ENCODE measurements at places on chromosomes 1 and 21. TPM values are rescaled to one million over a fixed set of nuclear protein-coding genes. Genes with fewer than 3 reads are reported as not detected.

DNA sequence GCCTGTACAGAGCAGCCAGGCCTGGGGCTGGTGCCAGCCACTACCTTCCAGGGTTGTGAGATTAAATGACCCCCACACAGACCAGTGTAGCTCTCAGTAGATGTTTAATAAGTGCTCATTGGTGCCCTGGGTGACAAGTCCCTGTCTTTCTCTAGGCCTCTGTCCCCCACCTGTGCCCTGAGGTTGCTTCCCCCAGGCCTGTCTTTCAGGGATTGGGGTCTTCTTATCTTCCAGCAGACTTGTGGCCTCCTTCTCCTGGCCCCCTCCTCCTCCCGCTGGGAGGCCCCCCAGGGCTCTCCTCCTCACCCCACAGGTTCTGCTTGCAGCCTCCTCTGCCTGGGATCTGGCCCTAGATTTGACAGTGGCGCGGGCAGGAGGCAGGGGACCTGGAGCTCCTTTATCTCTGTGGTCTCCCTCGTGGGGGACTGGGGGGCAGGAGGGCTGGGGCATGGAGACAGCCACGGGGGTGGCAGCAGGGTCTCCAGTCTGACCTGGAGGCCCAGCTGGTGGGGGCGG is 40.3 kb downstream of the EPHA2 start:
- DNase-seq = no peak

DNA sequence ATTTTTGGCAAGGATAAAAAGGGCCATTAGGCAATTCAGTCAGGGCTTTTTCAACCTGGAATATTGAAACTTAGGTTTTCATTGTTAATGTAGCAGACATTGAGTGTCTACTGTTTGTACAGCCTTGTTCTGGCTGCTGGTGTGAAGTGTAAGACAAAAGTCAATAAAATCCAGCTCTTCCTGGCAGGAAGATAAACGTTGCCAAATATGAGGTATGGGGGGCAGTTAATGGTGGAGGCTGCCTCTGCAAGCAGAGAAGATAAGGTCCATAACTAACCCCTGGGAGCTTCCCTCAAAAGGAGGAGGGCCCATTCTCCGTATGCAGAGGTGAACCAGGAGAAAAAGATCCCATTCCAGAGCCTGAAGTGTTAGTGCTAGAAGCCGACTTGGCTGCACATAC is 19.5 kb upstream of the SHE start:
- DNase-seq = no peak

HRNR gene
- total RNA-seq = 2.2 TPM

- DNase-seq = no peak
Measured at GRCh38 chr1:167463080-167463479, 55.2 kb downstream of the CD247 start.

DNA sequence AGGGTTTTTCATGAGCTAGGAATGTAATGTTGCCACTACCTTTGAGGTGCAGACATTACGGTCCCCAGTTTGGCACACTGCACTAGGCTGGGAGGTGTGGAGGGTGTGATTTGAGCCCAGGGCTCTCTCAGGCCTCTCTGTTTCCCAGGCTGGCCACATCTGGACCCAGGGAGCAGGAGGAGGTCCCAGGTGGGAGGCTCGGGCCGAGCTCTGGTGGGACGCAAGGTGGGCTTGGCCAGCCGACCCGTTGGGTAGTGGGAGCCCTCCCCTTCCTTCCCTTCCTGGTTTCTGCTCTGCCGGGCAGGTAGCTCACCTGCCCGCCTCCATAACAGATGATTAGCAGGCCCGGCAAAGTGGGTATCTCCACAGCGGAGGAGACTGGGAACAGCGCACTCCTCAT is 146.2 kb upstream of the TMEM51 start:
- no peak for DNase-seq

- no peak for DNase-seq
Measured at GRCh38 chr1:226709953-226710352, 29.1 kb downstream of the ITPKB start.

KCNE1 gene
- total RNA-seq = 0.72 TPM

GRCh38 chr21:34642211-34643075 is 26.4 kb upstream of the CLIC6 start:
- no peak for DNase-seq

CD5L gene
- total RNA-seq = not detected

GRCh38 chr1:224736619-224737352 is 120.7 kb downstream of the CNIH3 start:
- DNase-seq = no peak

- DNase-seq = no peak
Measured at GRCh38 chr1:10555635-10556429, 81.1 kb downstream of the PEX14 start.

DNA sequence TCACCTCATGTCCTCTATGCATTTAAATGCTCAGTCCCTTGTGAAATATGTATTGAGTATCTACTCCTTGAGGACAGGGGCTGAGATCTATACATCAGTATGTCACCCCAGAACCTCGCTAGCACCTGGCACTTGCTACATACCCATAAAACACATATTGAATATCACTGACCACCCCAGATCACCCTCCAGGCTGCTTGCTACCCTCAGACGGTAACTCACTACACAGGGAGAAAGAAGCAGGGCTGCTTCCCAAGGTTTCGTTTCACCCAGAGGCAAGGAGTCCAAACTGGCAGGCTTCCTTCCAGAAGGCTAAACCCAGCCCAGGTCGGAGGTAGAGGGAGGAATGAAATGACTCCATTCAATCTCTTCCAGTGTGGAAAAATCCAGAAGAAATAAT is 8.5 kb downstream of the INKA2 start:
- no peak for DNase-seq

GRCh38 chr1:36520056-36520455 is 37.3 kb upstream of the CSF3R start:
- no peak for DNase-seq

CRP gene
- total RNA-seq = 0.48 TPM

DNA sequence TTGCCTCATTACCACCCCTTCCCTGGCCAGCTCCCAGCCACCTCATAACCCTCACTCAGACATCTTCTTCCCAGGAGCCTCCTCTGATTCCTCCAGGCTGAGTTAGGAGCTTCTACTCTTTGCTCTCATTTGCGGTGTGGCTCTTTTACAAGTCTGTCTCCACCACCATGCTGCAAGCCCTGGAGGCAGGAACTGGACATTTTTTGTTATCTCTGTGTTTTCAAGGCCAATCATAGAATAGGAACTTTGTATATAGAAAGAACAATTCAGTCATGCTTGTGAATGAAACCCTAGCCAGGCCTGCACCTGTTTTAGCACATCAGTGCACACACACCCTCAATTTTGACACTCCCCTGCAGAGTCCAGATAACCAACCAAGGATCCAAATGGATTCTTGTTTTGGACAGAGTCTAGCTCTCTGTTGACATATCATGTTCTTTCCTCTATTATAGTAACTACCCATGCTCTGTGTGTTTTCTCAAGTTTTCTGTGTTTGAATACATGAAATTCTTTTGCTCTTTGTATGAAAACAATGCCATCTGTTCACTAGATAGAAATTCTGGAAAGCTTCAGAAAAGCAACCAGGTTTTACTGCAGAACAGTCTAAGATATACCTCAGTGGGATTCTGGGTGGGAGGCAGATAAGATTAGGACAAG is 60.9 kb upstream of the ZNF648 start:
- no peak for DNase-seq

DNA sequence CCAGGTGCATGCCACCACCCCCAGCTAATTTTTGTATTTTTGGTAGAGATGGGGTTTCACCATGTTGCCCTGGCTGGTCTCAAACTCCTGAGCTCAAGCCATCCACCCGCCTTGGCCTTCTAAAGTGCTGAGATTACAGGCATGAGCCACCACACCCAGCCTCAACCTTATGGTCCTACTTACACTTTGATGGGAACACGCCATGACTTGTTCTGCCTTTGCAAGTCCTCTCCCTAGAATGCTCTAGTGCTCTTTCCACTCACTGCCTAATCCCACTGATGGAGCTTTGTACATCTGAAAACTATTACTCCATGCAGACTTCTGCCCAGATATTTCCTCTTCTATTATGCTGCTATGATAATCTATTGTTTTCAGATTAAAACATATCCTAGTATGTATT is 174.3 kb downstream of the DAB1 start:
- DNase-seq = no peak

NTMT2 gene
- total RNA-seq = not detected

DNA sequence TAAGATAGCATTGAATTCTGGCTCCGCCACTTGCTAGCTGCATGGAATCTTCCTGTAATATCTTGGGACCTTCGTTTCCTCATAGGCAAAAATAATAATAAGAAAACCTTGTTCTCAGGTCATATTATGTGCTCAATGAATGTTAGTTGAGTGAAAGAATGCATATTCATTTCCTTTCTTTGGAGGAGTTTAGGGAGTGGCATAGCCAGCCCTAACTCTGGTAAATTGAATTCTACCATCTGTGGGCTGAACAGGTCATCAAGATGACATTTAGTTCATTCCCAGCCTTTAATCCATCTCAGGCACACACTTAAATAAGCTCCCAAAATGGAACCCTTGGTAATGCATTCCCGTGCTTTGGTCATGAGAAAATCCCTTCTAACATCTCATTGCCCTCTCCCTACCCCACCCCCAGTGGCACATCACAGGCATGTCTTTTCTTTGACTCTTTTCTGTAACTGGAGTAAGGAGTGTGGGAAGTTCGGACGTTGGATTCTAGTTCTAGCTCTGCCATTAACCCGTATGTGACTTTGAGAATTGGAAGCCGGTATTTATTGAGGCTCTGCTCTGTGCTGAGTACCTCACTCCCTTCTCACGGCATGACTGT is 13.2 kb upstream of the MYOG start:
- no peak for DNase-seq

- DNase-seq = no peak
Measured at GRCh38 chr1:2582391-2582790, 4.2 kb upstream of the PRXL2B start.
